ENCODE measurements at places on chromosomes 2 and 18. TPM values are rescaled to one million over a fixed set of nuclear protein-coding genes. Genes with fewer than 3 reads are reported as not detected.

DNA sequence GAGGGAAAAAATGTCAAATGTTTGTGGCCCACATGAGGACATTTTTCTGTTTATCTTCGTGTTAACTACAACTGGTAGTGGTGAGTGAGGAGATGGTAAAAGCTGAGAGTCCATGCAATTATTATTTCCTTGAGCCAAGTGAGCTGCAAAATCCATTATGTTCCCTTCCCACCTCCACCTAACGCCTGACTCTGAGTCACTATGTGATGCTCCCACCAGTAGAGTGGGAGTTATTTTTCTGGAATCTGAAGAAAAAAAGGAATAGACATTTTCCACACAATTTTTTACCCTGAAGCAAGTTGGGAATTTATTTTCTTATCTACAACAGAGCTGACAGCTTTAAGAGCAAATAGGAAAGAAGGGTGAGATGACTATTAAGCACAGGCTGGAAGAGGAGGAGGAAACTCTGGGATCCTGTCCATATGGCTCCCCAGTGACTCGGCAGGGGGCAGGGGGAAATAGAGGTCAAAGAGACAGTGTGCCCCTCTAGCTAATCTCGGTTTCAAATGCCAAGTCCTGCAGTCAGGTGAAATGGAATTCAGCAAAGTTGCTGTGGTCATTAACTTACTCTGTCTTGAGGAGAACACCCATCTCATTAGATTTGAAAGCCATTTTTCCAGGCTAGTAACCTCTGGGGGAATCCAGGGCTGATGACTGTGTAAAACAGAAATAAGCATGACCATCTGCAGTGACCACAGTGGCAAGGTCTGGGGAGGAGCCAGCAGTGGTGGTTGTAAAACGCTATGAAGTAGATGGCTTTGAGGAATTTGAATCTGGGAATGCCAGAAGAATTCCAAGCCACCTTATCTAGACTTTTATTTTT lies 463.9 kb downstream of the STK39 start:
- no peak for DNase-seq

DNA sequence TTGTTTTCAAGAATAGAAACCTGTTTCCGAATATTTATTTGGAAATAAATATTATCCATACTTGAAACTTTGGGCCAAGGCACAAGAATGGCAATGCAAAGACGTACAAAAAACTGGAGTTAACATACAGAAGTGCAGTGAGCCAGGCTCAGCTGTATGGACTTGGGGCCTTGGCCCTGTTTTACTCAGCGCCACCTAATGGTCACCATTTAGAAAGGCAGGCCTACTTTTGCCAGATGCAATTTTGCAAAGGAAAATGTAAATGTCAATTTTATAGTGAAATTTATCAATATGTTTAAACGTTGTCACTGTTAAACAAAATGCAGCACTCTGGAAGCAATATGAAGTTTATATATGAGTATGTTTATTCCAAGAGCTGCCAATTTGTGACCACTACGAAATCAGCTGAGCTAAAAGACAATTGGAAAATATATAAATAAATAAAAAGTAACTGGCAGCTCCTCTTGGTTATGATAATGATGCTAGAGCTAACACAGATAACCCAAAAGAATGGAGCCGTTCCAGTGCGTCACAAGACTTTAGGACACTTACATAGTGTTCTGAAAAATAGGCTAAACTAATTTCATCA lies 155.0 kb downstream of the ARHGAP15 start:
- DNase-seq = no peak

DNA sequence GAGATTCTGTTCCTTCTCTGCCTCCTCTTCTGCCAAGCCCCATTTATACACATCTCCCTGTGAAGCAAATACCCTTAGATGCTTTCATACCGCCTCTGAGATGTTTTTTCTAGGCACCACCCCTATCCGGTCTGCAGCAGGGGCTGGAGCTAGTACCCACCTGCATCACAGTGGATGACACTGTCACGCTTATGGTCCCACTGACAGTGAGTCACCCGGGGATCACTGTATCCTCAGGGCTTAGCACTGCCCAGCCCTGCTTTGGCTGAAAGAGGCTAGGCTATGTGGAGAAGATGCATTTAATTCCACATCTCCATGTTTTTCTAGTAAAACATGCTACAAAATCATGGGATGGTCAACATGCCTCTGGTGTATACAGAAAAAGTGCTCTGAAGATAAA lies 9.9 kb downstream of the FABP1 start:
- DNase-seq = no peak

DNA sequence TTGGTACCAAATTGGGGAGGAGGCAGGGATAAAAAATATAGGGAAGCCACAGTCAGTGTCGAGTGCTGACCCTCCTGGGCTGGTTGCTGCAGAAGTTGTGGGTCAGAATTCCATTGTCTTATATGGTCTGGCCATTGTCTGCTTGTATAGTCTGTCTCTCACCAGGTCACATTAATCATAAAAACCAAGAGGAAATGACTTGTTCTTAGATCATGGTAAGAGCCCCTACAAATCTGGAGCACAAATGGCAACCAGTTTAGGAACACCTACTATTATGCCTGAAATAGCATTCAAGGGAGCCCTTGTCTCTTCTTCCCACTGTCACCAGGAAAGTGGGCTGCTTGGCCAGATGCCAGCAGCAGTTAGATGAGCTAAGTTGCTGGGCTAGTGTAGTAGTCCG lies 119.7 kb upstream of the RMP24 start:
- DNase-seq = no peak

The SP140 gene
- polyA plus RNA-seq = 1.5 TPM
